ENCODE measurements at places on chromosomes 13 and 19.

GRCh38 chr19:18999016-18999758, 34.1 kb downstream of the SUGP2 start:
- DNase-seq: no peak

DNA sequence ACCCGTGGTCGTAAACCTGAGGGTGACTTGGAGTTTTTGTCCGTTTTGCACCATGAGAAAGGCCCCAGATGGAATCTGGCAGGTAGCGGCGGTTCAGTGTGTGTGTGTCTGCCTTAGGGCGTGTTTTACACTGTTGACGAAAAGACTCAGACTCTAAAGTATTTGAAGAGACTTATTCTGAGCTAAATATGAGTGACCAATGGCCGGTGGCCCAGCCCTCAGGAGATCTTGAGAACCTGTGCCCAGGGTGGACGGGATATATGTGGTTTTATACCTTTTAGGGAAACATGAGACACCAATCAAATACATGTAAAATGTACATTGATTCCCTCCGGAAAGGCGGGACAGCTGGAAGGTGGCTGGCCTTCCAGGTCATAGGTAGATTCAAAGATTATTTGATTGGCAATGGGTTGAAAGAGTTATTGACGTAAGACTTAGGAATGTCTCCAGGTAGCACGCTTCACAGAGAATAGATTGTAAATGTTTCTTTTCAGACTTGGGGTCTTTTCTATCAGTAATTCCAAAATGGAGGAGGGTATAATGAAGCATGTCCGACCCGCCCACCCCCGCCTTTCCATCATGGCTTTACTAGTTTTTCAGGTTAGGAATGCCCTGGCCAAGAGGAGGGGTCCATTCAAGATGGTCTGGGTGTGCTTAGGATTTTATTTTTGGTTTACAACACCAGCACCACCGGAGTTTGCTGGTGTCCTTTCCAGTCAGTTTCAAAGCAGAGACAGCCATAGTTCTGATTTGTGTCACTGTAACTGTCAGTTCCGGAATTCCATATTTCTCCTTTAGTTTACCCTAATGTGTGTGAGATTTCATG, 1.0 kb upstream of the ZNF529 start:
- peak; percentile 11 for DNase-seq

GRCh38 chr19:51131780-51132680, 7.3 kb downstream of the SIGLEC9 start:
- DNase-seq: peak; percentile 60

- peak; percentile 10 for DNase-seq
These were observed 4.0 kb downstream of the MAG start for GRCh38 chr19:35295792-35296462.

- DNase-seq: no peak
These were observed 1711.8 kb downstream of the EFNB2 start for GRCh38 chr13:104823709-104824108.

- no peak for DNase-seq
These were observed 44.0 kb downstream of the MIPEP start for GRCh38 chr13:23845105-23845725.

GRCh38 chr13:109665240-109665639, 121.1 kb downstream of the IRS2 start:
- DNase-seq: no peak

GRCh38 chr19:6023085-6023682, 45.2 kb upstream of the RANBP3 start:
- no peak for DNase-seq

DNA sequence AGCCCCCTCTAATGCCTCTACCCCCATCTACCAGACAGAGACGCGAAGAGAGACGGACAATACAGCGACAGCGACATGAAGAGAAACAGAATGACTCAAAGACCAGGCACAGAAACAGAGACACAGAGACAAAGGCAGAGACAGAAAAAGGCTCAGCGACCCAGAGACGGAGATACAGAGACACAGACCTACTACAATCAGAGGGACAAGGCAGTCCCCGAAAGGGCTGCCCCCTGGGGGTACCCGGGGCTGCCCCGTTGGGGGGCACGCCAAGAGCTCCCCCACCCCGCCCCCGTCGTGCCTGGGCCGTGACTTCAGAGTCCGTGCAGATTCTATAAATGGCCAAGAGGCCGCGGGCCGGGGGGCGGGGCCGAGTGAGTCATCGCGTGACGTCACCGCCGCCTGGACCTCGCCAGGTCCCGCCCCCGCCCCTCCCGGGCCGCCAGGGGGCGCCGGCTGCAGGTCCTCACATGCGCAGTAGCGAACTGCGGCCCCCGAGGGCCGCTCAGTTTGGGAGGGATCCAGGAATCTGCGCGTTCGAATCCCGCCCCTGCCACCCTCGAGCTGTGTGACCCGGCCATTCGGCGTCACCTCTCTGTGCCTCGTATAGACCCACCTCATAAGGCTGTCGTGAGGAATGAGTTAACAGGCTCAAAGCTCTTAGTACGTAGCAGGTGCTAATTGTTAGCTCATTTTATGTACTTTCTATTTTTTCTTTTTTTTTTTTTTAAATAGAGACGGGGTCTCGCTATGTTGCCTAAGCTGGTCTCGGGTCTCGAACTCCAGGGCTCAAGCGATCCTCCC, 2.7 kb upstream of the CNN1 start:
- DNase-seq: peak; percentile 88

All from NCI-H82 (cell line).